ENCODE measurements at places on chromosomes 1 and 21.

DNA sequence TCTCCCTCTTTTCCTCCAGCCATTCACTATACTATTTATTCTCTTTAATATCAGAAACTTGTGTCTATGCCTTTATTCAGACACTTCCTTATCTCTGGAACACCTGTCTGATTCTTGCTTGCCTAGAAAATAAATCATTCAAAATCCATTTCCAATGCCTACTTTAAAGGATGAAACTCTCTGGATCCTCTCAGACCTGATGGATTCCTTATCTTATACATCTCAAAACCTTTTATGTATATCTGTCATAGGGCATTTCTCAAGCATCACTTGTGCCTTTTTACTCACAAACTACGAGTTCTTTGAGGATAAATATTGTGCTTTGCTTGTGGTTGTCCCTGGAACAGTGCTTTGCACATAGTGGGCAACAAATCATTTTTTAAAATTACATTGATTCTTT lies 3.8 kb upstream of the ATP6V1G3 start:
- no peak for DNase-seq

- no peak for DNase-seq
These were observed 111.4 kb downstream of the KCND3 start for GRCh38 chr1:111878091-111878490.

- no peak for DNase-seq
These were observed 33.3 kb downstream of the PCP4 start for GRCh38 chr21:39900491-39900890.

DNA sequence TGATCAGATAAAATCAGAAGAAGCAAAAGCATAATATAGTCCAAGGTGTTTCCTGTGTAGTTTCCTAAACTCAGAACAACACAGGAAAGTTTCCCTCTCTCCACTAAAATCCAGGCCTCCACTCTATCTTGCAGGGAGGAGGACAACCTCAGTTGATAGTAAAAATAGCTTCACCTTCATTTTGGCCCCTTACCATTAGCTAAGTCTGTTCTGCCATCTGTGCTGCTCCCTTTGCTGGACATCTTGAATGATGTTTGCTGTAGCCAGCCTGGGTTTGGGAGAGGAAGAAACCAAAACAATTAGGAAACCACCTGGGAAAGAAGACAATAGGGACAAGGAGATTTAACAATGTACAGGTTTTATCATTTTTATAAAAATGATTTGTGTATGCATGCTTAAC lies 18.6 kb downstream of the DCAF8 start:
- no peak for DNase-seq
